ENCODE measurements at places on chromosomes 4 and X. TPM values are rescaled to one million over a fixed set of nuclear protein-coding genes. Genes with fewer than 3 reads are reported as not detected.

Gene NSG1
- total RNA-seq: 10.6 TPM

Gene AMER1
- total RNA-seq: 6.5 TPM

Gene CFAP47
- total RNA-seq: not detected

Gene KIAA1210
- not detected for total RNA-seq

Gene COL4A5
- total RNA-seq: 57.1 TPM

Gene DMRTC1
- not detected for total RNA-seq

Gene LUZP4
- total RNA-seq: not detected

Gene QRFPR
- not detected for total RNA-seq

Gene MGAT4D
- total RNA-seq: not detected

Gene MAGEA12
- 0.98 TPM for total RNA-seq

Gene XAGE1B
- total RNA-seq: not detected

Gene DNASE1L1
- 35.1 TPM for total RNA-seq

Gene EREG
- total RNA-seq: 0.14 TPM

Gene ATP1B4
- not detected for total RNA-seq

Gene GC
- total RNA-seq: not detected

Gene AMTN
- not detected for total RNA-seq

Gene MAGEA10
- not detected for total RNA-seq

Gene ASMTL
- total RNA-seq: 26.5 TPM

Gene ELMOD2
- 35.2 TPM for total RNA-seq

Gene PTCHD1
- 0.14 TPM for total RNA-seq

Gene TLR10
- not detected for total RNA-seq

Gene ARHGEF38
- total RNA-seq: not detected

Gene TRIM61
- total RNA-seq: 1.4 TPM

Gene MTMR8
- total RNA-seq: 0.89 TPM

Gene ARL9
- 1.2 TPM for total RNA-seq

Gene AKAP14
- total RNA-seq: not detected

Gene SHROOM2
- 15.9 TPM for total RNA-seq

Gene TRIM75
- total RNA-seq: not detected

Gene ZMYM3
- total RNA-seq: 51.2 TPM

Gene XK
- total RNA-seq: 0.17 TPM

Gene GDI1
- total RNA-seq: 143 TPM

Gene MAGEB1
- total RNA-seq: not detected

Gene ANOS1
- 15.3 TPM for total RNA-seq

Gene ETDB
- total RNA-seq: not detected

Gene OSTC
- 240 TPM for total RNA-seq

Gene RIBC1
- 0.34 TPM for total RNA-seq

Gene ZNF518B
- total RNA-seq: 33.1 TPM

Data from astrocyte (in vitro differentiated cells and primary cell).